Fibroblast of skin of left quadriceps (primary cell): ENCODE measurements at places on chromosomes 4 and X.

GRCh38 chr4:26307037-26307800, 13.6 kb upstream of the RBPJ start:
- no peak for DNase-seq

DNA sequence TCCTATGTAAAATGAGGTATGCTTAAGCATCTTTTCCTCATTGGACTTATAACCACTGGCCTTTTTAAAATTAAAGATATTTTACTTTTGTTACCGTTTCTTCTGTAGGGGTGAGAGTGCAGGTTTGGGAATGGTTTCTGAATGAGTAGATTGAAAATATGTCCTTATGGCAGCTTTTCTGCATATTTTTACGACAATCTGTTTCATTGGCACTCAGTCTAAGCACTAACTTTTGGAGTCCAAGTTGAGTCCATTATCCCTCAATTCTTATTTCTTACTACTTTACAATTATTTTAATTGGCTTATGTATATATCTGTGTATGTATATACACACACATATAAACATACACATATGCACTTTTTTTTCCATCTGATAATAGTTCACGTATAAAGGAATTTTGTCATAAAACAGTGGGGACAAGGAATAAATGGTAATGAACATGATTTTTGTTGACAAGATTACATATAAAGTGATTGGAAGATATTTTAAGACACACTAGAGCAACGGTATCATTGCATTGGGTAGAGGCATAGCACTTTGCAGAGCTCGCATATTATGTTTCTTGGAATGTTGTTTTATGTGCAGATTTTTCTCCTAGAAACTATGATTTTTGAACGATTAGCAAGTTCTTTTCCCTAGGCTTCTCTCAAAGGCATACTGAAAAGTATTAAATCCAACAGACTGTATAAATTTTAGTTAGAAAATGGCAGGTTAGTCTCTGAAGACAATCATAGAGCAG, 133.0 kb downstream of the FAT4 start:
- no peak for DNase-seq

GRCh38 chrX:150482537-150483206, 85.7 kb upstream of the MTM1 start:
- peak; percentile 20 for DNase-seq

DNA sequence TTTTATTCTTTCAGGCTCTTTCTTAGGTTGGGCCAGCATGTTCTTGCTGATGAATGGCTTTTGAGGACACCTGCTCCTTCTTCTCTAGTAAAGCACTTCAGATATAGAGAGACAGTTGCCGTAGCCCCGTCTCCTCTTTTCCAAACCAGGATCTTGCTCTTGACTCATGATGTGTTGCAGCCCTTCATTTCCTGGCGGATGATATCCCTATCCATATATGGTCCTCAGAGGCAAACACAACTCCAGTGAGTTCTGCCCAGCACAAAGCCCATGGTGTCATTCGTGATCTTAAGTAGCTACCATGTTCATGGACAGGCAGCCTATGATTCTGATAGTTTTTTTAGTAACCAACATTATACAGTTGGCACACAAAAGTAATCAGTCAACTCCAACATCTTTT, 59.8 kb upstream of the ACSL1 start:
- DNase-seq, result no peak

DNA sequence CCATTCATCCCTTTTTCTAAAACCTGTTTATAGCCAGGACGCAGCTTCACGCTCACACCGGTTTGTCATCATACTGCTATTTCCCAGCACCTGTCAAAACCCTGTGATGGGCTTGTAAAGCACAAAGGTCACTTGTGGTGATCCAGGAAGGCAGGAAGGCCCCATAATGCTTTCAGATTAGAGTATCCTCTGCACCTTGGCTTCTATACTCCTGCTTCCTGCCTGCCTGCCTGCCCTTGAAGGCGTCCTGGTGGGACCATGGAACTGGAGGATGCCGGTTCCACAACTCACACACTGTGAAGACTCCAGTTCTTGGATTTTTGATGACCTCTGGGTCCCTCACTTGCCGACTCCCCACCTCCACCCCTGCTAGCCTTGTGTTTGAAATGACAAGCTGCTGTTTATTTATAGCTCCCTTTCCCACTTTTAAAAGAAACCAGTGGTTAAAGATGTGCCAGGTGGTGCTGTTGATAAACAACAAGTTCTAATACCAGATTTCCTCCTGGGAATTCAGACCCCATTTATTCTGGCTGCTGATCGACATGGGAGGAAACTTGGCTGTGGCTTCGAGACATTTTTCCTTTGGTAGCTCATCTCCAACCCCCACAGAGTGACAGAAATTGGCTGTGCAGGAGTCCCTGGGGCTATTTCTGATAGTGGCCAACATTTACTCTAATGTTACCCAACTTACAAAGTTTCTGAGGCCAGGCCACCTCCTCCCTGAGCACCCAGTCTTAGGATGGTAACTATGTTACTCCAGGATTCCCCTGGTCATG, 211.5 kb downstream of the KDR start:
- no peak for DNase-seq

- no peak for DNase-seq
These were observed 449.1 kb downstream of the NKX6-1 start for GRCh38 chr4:84050015-84050414.

DNA sequence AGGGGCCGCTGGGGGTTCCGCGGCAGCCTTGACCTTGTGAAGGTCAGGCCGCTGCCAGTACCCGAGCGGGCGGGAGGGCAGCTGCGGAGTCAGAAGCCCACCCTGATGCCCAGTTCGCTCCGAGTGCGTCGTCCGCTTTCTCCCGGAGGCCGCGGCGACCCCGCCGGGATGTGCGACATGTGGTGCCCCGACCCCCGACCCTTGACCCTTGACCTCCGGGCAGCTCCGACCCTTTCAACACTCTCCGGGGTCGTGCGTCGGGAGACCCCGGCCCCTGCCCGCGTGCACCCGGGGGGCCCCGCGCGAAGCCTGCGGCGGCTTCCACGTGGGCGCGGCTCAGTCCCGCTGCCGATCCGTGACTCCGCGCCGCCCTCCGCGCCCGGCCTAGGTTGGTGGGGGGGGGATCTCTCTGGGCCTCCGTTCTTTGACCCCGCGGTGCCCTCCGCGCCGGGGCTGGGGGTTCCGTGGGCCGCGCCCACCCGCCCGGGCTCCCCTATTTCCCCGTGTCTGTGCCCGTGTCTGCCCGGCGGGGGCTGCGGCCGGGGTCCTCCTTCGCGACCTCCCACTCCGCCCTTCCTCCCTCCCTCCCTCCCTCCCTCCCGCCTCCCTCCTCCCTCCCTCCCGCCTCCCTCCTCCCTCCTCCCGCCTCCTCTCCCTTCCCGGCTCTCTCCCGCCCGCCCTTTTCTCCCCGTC, 609 bp upstream of the SLC25A6 start:
- DNase-seq, result peak; percentile 44

DNA sequence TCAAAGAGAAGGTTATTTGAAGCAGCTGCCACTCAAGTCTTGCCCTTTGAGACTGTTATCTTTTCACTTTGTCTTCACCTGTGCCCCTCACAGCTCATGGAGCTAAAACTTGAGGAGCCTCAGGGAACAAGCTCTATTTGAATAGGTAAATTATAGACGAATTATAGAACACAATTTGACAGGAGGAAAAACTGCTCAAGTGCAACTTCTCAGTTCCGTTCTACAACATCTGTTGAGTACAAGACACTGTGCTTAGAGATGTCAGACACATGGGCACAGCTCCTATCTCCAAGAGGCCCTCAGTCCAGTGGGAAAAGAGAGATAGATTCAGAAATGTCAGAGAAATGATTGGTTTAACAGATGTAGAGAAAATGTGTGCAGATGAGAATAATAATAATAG, 5.1 kb downstream of the PPP1R2C start:
- DNase-seq, result no peak

DNA sequence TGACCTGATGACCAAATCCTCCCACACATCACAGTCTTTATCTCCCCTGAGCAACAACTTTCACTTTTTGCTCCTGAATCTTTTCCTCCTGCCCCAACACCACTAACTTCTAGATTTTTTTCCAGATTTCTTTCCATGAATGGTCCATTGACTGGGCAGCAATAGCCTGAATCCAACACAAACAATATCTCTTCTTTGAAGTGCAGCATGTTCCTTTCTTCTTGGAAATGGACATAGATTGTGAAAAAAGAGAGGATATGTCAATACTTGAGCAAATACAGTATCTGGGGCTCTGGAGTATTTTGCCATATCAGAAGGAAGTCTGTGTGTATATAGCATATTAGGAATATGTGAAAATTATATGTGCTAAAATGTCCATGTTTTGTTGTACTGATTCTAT, 55.2 kb downstream of the CDS1 start:
- no peak for DNase-seq

DNA sequence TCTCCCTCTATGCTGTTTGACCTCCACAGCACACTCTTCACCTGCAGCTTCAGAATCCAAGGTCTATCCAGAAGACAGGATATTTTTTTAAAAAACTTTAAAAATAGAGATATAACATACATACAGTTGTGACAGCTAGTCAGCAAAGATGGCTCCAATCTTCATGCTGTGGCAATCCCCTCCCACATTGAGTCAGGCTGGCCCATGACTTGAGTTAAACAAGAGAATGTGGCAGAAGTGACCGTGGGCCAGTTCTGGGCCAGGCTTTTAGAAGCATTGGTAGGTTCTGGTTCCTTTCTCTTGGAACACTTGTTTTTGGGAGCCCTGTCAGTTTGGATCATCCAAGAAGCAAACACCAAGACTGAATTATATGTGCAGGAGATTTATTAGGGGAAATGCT, 36.1 kb upstream of the REPS2 start:
- DNase-seq, result no peak

GRCh38 chrX:152170621-152171020, 32.2 kb upstream of the MAGEA10 start:
- DNase-seq, result no peak

GRCh38 chr4:30518211-30518610, 202.0 kb upstream of the PCDH7 start:
- no peak for DNase-seq

DNA sequence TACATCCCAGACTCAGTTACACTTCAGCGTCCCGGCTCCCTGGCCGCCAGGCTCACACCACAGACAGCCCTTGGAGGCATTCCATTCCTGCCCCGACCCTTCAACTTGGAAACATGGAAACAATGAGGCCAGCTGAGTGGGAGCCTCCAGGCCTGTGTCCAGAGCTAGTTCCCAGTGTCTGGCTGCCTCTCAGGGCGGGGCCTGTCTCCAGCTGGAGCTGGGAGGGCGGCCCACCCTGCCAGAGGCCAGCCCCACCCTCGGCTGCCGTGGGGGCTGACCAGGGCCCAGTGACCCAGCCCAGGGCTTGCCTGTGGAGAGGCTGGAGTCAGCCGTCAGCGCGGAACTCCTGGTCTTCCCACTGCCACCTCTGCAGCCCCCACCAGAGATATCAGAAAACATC, 37.4 kb upstream of the SPON2 start:
- DNase-seq, result no peak

- DNase-seq, result no peak
These were observed 109.9 kb downstream of the SH3RF1 start for GRCh38 chr4:169160825-169161224.

GRCh38 chr4:71974681-71975080, 57.1 kb upstream of the NPFFR2 start:
- DNase-seq, result no peak

- DNase-seq, result no peak
These were observed 19.6 kb upstream of the NSUN7 start for GRCh38 chr4:40730091-40730679.

DNA sequence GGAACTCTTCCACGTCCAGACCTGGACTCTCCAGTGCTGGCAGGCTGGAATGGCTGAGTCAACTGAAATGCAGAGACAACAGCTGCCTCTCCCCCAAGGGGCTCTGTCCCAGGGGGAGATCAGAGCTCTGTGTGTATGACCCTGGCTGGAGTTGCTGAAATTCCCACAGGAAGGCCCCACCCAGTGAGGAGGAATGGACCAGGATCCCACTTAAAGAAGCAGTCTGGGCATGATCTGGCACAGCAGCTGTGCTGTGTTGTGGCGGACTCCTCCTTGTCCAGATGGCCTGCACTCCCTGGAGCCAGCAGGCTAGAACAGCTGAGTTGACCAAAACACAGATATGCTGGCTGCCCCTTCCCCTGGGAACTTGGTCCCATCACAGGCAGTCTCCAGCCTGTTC, 25.4 kb downstream of the C4orf17 start:
- no peak for DNase-seq

DNA sequence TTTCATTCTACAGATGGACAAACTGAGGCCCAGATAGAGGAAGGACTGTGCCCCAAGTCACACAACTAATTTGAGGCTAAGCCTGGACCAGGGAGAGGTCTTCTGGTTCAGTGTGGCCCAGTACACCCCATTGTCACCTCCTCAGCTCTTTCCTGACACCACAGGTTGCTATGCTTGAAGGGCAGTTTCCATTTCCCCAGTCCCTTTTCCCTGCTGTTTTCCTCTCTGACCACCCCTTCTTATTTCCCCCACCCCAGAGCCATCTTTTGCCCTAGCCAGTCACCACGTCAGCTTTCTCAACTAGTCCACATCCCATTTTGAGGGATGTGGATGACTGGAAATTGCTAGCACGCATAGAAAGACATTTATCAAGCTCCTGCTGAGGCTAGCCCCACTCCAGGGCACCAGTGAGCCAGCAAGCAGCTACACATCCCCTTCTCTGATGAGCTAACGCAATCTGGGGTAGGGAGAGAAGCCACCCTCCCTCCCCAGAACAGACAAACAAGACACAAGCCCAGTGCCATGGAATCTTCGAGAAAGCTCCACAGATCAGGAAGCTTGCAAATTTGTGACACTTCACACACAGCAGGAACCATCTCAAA, 1.3 kb downstream of the GABRE start:
- no peak for DNase-seq

DNA sequence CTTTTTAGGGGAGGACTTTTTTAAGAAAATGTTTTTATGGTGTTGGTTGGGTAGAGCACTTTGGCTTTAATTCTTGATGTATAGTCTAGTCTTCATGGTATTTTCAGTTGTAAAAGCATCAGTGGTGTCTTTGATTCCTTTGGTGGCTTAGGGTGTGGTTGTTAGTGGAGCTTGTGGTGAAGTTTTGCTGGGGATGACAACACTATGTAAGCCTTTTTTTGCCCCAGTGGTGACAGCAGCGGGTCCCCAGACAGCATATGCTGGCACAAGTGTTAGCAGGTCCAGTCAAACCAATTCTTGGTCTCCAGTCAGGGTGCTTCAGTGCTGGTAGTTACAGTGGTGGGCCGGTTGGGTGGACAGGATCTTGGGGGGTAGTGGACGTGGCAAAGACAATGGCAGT, 52.0 kb downstream of the CHIC1 start:
- DNase-seq, result no peak

GRCh38 chrX:131577999-131578734, 34.3 kb downstream of the OR13H1 start:
- no peak for DNase-seq
